NCI-H2107 (cell line): ENCODE measurements at places on chromosomes 11 and 22.

GRCh38 chr22:36853407-36854099, 7.3 kb upstream of the NCF4 start:
- no peak for DNase-seq

- no peak for DNase-seq
Observed at GRCh38 chr22:22884010-22884887, 3.4 kb upstream of the IGLL5 start.

DNA sequence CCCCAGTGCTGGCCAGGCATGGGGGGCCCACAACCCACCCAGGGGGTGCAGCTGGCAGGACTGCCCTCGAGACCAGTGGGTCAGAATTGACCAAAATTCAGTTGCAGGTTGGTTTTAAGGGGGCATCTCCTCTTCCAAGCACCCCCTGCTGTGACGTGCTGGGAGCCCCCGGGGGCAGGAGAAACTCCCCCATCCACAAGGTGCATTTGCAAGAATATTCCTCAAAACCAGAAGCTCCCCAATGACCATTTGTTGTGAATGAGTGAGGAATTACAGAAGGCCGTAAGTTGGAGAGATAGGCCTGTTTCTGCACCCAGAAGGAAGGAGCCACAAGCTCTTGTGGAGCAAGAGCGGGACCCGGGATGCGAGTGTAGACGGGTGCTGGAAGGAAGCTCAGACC, 414.5 kb downstream of the BRD1 start:
- DNase-seq, result no peak

DNA sequence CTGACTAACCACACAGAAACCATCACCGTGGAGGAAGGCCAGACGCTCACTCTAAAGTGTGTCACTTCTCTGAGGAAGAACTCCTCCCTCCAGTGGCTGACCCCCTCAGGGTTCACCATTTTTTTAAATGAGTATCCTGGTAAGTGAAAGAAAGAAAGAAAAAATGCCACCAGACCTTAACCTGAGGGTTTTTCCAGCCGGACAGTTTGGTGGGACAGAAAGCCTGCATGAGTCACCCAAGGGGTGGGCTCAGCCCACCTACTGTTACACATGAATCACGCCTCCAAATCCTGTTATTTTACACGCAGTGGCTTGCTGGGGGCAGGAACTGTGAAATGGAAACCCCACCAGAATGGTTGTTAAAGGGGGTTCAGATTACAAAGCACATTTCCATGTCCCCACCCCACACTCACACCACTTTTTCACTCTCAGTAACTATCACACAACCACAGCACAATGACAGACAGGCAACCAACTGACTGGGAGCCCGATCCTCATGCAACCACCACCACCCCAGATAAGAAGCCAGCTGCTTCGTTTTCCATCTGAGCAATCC, 11.9 kb downstream of the CRTAM start:
- no peak for DNase-seq

DNA sequence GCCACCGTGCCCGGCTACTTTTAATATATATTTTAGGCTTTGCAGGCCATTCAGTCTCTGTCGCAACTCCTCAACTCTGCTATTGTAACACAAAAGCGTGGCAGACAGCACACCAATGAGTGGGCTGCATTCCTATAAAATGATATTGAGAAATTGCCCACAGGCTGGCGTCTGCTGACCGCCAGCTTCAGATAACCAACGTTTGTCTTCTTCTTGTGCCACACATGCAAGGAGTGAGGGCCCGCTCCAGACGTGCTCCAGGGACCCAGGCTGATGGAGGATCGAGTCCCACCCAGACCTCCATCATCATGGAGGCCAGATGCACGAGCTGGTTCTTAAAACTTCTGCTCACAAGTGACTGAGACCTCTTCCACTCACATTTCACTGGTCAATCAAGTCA, 35.4 kb upstream of the LINC01488 start:
- DNase-seq, result no peak

GRCh38 chr22:30326255-30326705, 461 bp downstream of the TBC1D10A start:
- no peak for DNase-seq

GRCh38 chr22:49340406-49340805, 487.3 kb downstream of the BRD1 start:
- no peak for DNase-seq

DNA sequence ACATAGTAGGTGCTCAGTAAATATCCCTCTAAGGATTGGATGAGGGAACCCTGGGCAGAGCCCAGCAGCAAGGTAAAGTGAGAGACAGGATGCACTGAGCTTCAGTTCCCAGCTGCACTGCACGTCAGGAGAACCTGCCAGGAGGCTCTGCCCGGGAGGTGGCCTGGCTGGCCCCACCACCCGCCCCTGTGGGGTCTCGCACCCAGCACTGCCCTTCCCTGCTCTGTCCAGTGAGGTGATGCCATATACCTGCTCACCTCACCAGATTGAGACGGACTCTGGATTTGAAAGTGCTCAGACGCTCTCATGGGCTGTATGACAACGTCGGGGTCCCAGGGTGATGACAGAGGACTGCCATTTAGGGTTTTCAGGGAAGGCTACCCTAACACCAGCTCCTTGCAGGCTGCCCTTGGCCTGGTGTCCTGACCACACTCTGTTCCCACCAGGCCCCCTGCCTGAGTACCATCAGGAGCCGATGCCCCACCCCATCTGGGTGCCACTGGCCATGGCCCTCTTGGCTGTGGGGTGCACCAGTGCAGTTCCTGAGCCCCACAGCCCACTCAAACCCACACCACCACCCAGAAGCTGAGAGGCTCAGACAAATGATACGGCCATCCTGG, 61.7 kb upstream of the FGF3 start:
- no peak for DNase-seq

DNA sequence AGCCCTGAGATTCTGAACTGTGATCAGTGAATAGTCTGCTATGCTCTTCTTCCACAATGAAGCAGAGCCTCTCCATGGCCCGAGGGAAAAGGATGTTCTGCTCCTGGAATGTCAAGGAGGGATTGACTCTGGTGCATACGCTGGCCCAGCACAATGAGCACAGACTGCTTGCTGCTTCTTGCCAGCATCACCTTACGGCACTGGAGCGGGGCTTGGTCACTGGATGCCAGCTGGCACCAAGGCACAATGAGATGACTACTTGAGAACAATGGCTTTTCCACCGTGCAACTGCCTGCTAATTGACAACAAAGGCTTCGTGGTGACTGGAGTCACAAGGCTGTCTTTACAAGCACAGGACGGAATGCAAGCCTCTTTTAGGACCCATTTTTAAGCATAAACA, 139.2 kb downstream of the DSCAML1 start:
- peak; percentile 74 for DNase-seq

- no peak for DNase-seq
Observed at GRCh38 chr11:130139401-130139800, 20.2 kb upstream of the ST14 start.

GRCh38 chr11:68780829-68781228, 29.5 kb upstream of the TESMIN start:
- DNase-seq, result no peak

DNA sequence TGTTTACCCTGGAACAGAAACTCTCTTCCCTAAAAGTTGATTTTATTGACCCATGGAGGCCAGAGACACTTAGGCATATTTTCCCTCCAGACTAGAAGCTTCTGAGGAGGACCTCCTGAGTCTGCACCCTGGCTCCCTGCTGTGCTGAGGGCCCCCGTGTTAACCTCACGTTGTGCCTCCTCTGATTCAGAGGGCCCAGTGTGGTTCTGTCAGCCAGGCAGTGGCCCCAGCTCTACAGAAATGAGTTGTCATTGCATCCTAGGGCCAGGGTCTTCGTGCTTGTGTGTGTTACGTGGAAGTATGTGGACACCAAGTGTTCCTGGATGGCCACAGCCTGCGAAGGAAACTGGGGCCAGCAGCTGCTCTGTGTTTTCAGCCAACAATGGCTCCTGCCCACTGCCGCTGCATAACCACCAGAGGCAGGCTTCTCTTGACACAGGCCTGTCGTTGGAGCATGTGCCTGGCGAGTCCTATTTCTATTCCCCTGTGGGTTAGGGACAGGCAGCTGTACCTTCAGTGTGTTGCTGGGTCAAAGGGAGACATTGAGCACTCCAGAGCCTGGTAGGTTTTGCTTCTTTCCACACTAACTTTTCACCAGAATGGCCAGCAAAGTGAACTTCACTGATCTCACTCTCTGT, 44.5 kb downstream of the MED15 start:
- no peak for DNase-seq

GRCh38 chr11:119763071-119763728, 34.2 kb upstream of the NECTIN1 start:
- no peak for DNase-seq

GRCh38 chr11:94417386-94417987, 16.3 kb upstream of the GPR83 start:
- DNase-seq, result no peak

DNA sequence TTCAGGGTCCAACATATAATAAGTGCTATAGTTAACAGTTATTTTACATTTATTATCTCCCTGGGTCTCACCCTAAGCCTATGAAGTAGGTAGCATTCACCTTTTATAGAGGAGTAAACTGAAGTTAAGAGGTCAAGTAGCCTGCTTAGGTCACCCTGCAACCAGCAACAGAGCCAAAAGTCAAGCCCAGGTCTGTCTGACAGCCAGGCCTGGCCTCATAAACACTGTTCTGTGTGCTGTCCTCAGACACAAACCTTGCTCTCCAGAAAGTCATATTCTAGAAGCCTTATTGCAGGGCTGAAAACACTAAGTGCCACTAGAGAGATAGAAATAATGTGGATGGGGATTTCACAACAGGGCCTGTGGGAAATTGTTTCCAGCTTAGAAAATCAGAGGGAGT, 59.3 kb downstream of the BDNF start:
- no peak for DNase-seq

- DNase-seq, result no peak
Observed at GRCh38 chr11:128889657-128890213, 1.4 kb upstream of the KCNJ5 start.

DNA sequence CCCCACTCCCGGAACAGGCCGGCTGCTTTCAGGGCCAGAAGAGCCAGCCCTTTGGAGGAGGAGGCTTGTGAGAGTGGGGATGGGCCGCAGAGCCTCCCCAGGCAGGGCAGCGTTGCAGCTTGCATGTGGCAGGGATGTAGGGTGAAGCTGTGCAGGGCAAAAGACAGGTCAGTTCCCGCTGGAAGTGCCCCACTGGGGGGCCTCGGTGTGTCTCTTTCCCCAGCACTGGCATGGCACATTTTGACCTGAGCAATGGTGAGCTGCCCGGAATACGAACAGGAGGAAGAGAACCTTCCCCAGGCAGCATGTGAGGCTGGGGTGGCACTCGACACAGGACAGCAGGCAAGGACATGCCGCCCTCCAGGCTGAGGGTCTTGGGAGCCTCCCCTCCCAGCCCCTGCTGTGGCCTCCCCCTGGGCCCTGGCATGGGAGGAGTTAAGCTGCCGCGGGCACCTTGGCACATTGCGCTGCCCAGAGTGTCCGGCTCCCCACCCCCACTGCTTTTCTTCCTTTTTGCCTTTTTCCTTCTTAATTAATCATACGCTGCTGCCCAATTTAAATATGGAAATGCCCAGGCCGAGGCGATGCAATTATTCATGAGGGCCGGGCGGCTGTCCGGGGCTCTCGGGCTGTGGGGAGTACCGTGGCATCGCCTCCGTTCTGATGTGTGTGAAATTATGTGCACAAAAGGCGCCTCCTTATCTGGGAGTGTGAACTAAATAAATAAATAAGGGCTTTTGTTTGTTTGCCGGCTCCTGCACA, 76.0 kb upstream of the WNT7B start:
- DNase-seq, result no peak

DNA sequence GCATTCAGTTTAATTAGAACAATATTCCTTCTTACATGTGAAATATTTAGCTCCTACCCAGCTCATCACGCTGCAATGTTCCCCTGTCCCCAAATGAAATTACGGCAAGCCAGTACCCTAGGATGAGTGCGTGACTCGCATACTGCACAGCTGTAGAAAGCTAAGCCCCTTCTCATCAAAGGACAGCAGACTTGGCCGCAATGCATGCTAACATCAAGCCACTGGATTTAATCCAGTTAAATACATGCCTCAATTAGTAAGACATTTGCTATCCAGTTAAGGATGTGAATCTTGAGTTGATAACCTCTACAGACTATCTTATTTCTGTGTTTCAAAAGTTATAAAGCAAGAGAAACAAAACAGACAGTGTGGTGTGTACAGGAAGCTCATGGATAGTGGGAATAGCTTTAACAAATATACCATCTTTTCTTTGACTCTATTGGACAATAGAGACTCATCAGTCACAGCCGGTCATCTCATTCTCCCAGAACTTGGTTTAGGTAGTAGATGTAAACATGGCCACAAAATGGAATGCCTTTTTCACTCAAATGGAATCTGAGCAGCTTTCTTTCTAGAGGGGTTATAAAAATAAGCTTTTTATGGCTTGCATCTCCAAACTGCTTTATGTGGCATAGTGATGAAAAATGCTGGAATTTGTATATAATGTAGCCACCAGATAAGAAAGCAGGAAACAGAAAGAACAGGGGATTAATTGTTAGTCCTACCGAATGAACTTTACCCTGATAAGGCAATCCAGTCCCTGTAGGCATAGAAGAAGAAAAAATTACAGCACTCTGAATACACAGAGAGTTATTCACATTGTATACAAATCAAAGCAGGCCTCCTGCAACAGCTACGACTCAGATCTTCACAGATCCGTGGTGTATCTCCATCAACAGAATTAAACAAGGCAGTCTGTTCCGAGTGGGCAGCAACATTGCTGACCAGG, 224.1 kb downstream of the CADM1 start:
- no peak for DNase-seq

- no peak for DNase-seq
Observed at GRCh38 chr11:2759228-2760195, 59.7 kb upstream of the KCNQ1OT1 start.

GRCh38 chr11:66388780-66389386, 17.3 kb upstream of the SLC29A2 start:
- DNase-seq, result peak; percentile 78

- no peak for DNase-seq
Observed at GRCh38 chr22:17159504-17159951, 451 bp upstream of the HDHD5 start.

DNA sequence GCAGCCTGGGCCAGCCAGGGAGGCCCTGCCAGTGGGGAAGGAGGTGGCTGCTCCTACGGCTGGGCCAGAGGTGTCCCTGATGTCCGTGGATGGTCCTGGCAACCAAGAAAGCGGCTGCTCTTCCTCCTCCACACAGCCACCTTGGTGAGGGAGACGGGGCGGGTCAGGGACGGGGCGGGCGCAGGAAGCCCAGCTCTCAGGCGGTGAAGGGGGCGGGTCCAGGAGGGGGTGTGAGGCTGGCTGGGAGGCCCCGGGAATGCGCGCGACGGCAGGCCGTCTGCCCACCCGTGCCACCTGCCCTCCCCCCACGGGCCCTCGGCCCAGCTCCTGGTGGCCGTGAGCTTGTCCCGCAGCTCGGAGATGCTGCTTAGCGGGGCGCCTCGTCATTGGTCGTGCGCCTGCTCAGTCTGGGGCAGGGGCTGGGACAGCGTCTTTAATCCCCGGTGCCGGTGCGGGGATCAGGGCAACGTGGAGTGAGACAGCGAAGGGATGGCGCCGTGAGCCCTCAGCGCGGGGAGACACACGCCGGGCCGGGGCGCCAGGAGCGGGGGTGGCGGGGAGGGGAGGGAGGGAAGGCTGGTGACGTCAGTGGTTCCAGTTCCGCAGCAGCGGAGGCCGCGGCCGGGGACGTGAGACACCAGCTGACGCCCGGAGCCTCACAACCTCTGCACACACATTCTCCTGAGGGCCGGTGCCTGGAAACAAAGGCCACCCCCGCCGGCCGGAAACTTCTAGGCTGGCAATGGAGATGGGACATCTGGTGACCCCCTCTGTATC, 6.7 kb upstream of the BRSK2 start:
- peak; percentile 39 for DNase-seq

- no peak for DNase-seq
Observed at GRCh38 chr11:8596504-8597046, 2.5 kb upstream of the STK33 start.

GRCh38 chr22:40452730-40453487, 82.5 kb downstream of the SGSM3 start:
- no peak for DNase-seq

- DNase-seq, result no peak
Observed at GRCh38 chr11:36409152-36409816, 100.8 kb downstream of the TRAF6 start.
